ENCODE measurements at places on chromosomes 13 and 19. TPM values are rescaled to one million over a fixed set of nuclear protein-coding genes. Genes with fewer than 3 reads are reported as not detected.

ZNF738 gene
- total RNA-seq = 0.42 TPM

APLP1 gene
- 93.4 TPM for total RNA-seq

MAN2B1 gene
- total RNA-seq = 23.1 TPM

LMTK3 gene
- total RNA-seq = 5.3 TPM

S1PR4 gene
- total RNA-seq = not detected

RRAS gene
- 160 TPM for total RNA-seq

PROZ gene
- not detected for total RNA-seq

RAB3A gene
- total RNA-seq = 0.56 TPM

ZNF780A gene
- total RNA-seq = 33.3 TPM

ZNF490 gene
- not detected for total RNA-seq

LRG1 gene
- not detected for total RNA-seq

CCDC169 gene
- 0.28 TPM for total RNA-seq

CYP2A7 gene
- total RNA-seq = not detected
